ENCODE measurements at places on chromosomes 7 and 10. TPM values are rescaled to one million over a fixed set of nuclear protein-coding genes. Genes with fewer than 3 reads are reported as not detected.
A peak's percentile ranks its signal among the peaks of the same experiment; 100 is the strongest.

- DNase-seq = no peak
Observed at GRCh38 chr10:3754727-3755439, 30.1 kb downstream of the KLF6 start.

Gene CCDC126
- polyA plus RNA-seq = 4.2 TPM

Gene COL13A1
- polyA plus RNA-seq = 1.2 TPM

DNA sequence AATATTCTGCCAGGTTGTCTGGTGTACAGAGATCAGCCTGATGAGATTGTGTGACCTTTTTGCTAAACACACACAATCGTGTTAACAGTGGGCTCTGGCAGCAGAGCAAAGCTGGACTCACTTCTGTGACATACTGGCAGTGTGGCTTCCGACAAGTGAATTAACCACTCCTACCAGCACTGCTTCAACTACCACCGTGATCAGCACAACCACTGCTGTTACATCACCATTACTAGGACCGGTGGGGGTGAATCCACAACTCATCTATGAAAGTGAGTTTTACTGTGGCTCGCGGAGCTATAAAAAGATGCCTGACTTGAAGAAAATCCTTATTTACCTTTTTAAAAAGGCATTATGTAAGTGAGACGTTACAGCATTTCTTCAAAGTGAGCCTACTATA is 135.6 kb downstream of the WDR37 start:
- DNase-seq = no peak

DNA sequence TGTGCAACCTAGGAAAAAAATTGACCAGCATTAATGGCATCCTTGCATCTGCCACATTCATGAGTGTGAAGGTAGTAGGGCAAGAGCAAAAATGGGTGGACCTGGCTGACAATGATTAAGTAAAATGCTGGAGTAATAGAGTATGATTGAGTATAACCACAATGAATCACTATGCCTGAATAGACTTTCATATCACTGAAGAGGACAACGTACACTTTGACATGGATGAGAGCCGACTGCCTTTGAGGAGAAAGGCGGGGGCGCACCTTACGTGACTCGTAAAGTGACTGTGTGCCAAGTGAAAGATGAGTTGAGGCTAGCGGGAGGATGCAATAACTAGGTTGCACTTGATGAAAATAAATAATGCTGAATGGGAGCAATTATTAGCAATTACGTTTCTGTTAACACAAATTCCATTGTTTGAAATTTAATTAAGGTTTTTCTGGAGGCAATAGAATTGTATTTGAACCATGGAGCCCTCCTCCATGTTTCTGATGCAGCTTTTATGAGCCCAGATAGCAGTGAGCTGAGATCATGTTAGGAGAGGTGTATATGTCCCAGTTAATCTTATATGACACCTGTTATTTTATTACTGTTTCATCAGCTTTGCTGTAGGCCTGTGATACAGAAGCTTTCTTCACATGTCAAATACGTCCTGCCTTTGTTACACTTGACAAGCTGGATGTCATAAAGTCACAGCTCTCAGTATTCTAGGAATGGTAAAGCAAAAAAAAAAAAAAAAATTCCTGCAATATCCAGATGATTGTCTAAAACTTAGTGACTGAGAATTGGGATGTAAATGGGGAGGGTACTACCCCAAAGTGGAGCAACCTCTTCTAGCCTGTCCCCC is 596.5 kb downstream of the NXPH1 start:
- no peak for DNase-seq

Gene GRM3
- not detected for polyA plus RNA-seq

Gene FAM25A
- polyA plus RNA-seq = not detected

DNA sequence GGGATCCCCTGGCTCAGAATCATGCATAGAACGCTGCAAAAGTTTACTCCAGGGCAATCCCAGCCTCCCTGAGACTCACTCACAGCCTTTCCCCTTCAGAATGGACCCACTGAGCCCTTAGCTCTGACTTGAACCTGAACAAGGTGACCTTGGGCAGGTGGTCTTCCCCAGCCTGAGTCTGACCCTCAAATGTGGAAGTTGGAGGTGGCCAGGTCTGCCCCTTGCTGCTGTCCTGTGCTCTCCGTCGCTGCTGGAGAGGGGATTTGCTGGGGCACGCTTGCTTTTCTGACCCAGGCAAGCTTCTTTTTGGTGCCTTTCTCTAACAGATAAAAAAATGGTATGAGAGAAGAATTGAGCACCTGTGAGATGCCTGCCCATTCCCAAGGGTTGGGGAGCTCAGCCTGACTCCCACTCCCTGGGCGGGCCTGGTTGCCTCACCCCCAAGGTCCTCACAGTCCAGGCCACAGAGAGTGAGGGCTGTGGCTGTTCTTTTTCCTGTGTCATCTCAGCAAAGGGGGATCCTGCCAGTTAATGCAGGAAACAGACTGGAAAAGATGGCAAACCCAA is 46.6 kb upstream of the IGFBP3 start:
- no peak for DNase-seq

Gene BHLHA15
- polyA plus RNA-seq = 0.26 TPM

Gene HOGA1
- 73.4 TPM for polyA plus RNA-seq

GRCh38 chr7:141600168-141601006 is 49.2 kb downstream of the AGK start:
- no peak for DNase-seq

GRCh38 chr7:30594048-30594539 is 584 bp upstream of the GARS1 start:
- DNase-seq = peak; percentile 38

GRCh38 chr10:99279626-99280111 is 44.0 kb upstream of the HPSE2 start:
- DNase-seq = no peak

DNA sequence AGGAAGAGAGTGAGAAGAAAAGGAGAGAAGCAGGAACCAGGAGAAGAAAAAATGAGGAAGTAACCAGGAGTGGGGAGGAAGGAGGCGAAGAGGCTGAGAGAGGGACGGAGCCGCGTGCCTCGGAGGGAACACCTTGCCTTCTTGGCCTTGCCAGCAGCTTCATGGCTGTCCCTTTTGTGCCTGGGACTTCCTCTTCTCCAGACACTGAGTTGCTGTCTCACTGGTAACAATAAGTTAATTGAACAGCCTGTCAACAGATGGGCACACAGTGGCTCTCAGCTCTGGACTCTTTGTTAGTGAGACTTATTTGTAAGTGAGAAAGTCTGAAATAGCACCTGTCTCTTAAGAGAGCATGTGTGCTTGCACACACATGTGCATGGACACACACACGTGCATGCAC is 83.2 kb downstream of the GATA3 start:
- DNase-seq = no peak

All from heart left ventricle (tissue), 16 donors.